ENCODE measurements at places on chromosomes 6 and 20.
A peak's percentile ranks its signal among the peaks of the same experiment; 100 is the strongest.

- peak; percentile 63 for DNase-seq
Measured at GRCh38 chr6:100116411-100117194, 122.6 kb upstream of the MCHR2 start.

- no peak for DNase-seq
Measured at GRCh38 chr6:36969240-36969691, 14.7 kb downstream of the PI16 start.

GRCh38 chr6:118012944-118013343, 105.9 kb downstream of the SLC35F1 start:
- DNase-seq, result peak; percentile 49

DNA sequence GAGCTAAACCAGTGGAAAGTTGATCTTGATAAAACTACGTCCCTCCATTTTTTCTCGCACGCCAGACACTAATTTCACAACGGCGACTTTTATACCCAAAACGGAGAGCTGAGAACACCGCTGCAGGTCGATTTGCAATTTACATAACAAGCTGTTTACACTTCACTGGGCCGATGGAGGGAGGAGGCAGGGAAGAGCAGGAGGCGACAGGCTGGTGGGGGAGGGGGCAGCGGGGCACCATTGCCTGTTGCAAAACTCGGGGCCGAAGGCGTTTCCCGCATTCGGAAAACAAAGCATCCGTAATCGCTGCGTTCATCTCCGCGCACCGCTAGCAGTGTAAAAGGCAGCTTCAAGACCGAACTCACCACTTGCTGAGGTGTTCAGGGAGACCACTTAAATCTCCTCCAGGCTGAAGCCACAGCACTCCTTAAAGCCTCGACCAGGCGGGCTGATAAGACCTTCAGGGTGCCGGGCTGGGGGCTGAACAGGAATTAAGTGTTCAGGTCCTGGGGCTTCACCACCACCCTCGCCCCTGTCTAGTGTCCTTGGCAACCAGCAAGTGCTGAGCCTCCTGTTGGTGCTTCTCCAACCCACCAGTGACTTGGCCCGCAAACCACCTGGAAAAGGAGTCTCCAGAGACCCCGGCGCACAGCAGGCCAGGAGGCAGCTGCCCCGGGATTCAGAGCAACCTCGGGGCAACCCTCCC, 2.0 kb upstream of the FOXC1 start:
- no peak for DNase-seq

Measured in SW480 (cell line).